ENCODE measurements at places on chromosomes 5 and 9. TPM values are rescaled to one million over a fixed set of nuclear protein-coding genes. Genes with fewer than 3 reads are reported as not detected.

DNA sequence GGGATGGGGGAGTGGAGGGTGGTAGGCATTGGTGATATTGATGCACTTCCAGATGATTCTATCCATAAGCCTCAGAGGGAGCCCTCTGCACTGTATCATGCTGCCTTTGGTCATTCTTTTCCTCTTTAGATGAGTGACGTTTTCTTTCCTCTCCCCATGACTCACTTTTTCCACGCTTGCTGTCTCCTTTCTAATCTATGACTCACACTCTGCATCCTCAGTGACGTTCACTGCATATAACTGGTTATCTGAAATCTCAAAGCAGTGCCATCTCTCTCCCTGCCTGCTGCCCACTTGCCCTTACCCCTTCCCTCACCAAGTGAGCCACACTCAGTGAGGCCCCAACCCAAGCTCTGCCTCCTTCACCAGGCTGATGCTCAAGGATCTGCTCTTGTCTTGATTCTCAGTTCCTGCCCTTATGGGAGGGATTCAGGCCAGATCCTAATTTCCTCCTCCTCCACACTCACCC lies 31.6 kb downstream of the PTGS1 start:
- no peak for DNase-seq

DNA sequence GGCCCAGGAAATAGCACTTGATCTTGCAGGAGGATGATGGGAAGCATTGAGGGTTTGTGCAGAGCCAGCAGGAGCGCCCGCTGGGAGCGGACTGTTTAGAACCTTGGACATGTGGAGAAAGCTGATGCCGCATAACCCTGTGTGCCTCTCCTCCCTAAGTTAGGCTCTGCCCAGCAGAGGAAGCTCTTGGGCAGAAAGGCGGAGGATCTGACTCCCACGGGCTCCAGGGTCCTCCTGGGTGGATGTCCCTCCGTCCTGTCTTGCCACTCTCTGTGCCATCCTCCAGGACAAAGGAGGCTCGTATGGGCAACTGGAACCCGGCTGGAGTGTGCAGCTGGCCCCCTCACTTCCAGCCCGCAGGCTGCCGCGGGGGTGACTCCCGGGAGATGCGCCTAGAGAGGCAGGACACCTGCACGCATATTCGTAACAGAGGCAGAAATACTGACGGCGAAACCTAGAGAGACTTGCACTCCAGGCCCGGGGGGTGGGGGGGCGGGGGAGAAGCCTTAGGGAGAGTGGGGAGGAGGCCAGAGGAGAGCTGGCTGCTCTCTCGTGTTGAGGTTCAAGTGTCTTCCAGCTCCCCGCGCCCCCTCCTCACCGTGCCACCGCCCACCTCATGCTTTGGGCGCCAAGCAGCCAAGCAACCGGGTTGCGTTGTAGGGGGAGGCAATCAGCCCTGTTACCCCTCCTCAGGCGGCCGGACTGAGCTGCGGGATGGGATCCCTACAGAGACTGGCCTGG lies 5.4 kb upstream of the FOXE1 start:
- no peak for DNase-seq

GRCh38 chr9:112327718-112328450 lies 5.5 kb downstream of the PTBP3 start:
- DNase-seq = no peak

- no peak for DNase-seq
Measured at GRCh38 chr5:67617051-67617450, 420.5 kb upstream of the CD180 start.

The PDZD2 gene
- 3.0 TPM for total RNA-seq

- no peak for DNase-seq
Measured at GRCh38 chr5:132883261-132883834, 9.9 kb downstream of the LEAP2 start.

The STPG3 gene
- not detected for total RNA-seq

- no peak for DNase-seq
Measured at GRCh38 chr9:6766606-6767005, 8.8 kb downstream of the KDM4C start.
